ENCODE measurements at places on chromosomes 6 and 20.

- DNase-seq, result no peak
Measured at GRCh38 chr20:54290636-54291035, 82.7 kb downstream of the PFDN4 start.

- DNase-seq, result no peak
Measured at GRCh38 chr6:166308033-166308768, at the start of gene PRR18. TSS of gene PRR18 (minus strand) at chr6:166308392. CDS start at chr6:166308142, 250 bp downstream.

GRCh38 chr20:1184638-1185315 is at the start of gene TMEM74B:
TSS of gene TMEM74B (minus strand) at chr20:1184981. CDS start at chr20:1183801, 1,180 bp downstream.
- no peak for DNase-seq

GRCh38 chr20:15475483-15475882 is 1097.8 kb downstream of the KIF16B start:
- no peak for DNase-seq

DNA sequence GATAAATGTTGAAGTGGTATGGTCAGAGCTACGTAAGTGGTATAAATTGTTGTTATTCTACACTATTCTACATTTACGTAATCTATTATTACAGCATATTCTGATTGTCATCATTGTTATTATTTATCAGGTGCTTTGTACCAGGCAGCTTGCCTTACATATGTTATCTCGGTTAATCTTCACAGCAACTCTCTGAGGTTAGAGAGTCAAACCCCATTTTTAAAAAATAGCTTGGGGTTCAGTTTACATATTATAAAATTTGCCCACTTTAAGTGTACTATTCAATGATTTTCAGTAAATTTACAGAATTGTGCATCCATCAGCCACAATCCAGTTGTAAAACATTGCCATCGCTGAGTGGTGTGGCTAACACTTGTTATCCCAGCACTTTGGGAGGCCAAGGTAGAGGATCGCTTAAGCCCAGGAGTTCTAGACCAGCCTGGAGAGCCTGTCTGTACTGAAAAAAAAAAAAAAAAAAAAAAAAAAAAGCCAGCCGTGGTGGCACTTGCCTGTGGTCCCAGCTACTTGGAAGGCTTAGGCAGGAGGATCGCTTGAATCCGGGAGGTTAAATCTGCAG is 35.5 kb downstream of the PPP1R16B start:
- DNase-seq, result no peak

- no peak for DNase-seq
Measured at GRCh38 chr20:11156922-11157321, 483.1 kb upstream of the JAG1 start.

DNA sequence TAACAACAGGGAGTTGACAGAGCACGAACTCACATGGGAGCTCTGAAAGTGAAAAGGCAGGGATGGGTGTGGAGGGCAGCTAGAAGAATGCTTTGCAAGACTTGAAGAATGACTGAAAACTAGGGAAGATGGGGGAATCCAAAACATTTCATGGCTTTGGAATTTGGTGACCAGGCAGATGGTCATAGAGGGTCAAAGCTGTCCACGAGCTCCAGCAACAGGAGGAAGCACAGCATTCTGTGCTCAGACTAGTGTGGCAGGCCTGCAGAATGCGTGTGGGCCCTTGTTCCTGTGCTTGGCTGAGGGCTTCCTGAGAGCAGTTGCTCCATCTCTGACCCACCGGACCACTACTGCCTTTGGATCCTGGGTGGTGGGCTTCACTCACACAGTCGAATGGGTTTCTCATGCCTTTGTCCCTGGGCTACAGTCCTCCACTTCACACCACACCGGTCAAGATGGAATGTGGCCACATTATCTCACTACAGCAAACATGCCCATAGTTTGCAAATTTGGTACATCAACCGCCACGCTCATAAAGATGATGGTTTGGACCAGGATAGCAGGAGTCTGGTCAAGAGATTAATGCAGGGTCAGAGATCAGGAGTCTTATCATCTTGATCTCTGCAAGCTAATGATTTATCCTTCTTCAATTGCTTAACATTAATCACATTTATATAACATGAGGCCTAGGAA is 100.7 kb downstream of the SGK1 start:
- no peak for DNase-seq
